ENCODE measurements at places on chromosomes 2 and 18.
A peak's percentile ranks its signal among the peaks of the same experiment; 100 is the strongest.

GRCh38 chr18:79239631-79240030, 156.1 kb upstream of the NFATC1 start:
- DNase-seq = no peak

DNA sequence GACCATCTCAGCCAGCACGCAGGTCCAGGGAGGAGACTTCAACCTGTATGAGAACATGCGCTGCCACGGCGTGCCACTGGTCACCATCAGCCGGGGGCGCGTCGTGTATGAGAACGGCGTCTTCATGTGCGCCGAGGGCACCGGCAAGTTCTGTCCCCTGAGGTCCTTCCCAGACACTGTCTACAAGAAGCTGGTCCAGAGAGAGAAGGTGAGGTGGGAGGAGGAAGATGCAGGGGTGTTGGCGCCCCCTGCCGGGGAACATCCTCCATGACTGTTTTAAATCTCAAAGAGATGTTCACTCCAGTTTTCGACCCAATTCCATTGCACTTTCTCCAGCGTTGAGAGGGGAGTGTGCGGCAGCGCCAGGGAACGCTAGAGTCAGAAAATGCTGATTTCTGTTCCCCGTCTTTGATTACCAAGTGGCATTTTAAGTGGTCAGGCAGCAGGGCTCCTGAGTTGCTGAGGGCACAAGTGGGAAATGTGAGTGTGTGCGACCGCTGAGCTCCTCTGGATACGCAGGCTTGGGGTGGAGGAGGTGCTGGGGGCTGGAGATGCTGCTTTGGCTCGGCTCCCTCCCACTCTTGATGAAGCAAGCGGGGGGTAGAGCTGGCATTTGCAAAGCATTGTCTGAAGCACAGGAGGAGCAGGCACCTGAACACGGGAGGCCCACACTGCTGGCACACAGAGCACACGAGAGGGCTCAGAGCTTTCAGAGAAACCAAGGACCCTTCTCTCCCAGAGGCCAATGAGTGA, 27.7 kb upstream of the MAPRE3 start:
- DNase-seq = peak; percentile 53

DNA sequence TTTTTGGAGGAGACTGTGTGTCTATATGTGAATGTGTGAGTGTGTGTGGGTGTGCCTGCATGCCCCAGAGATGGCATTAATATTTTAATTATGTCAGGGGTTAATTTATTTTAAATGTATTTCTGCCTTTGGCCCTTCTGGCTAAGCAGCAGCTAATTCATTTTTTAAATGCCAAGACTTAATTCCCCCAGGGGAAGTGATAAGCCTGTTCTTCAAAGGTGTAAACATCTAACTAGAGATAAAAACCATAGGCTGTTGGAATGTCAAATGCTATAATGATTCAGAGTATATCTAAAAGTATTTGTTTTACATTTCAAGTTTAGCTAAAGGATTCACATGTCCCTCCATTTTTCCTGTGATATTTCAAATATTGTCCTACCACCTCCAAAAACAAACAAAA, 184.7 kb downstream of the SPP2 start:
- no peak for DNase-seq

GRCh38 chr2:215740071-215740470, 273.3 kb downstream of the MREG start:
- no peak for DNase-seq

DNA sequence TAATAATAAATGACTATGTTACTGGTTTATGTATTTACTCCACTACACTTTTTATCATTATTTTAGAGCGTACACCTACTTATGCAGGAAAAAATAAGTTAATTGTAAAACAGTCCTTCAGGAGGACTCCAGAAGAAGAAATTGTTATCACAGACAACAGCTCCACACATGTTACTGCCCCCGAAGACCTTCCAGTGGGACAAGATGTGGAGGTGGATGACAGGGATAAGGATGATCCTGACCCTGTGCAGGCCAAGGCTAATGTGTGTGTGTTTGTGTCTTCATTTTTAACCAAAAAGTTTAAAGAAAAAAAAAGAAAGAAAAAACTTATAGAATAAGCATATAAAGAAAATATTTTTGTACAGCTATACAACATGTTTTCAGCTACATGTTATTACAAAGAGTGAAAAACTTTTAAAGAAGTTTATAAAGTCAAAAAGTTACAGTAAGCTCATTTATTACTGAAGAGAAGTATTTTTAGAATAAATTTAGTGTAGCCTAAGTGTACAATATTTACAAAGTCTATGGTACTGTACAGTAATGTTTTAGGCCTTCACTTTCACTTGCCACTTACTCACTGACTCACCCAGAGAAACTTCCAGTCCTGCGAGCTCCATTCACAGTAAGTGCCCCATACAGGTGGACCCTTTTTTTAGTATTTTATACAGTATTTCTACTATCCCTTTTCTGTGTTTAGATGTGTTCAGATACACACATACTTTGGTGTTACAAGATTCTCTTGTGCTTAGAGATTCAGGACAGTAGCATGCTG, 7.5 kb downstream of the TGFBRAP1 start:
- DNase-seq = no peak

- DNase-seq = no peak
Measured at GRCh38 chr18:79778291-79778791, 19.4 kb upstream of the KCNG2 start.
